ENCODE measurements at places on chromosomes 2 and 18. TPM values are rescaled to one million over a fixed set of nuclear protein-coding genes. Genes with fewer than 3 reads are reported as not detected.

PSMG2 gene
- 68.1 TPM for total RNA-seq

ANKRD30BL gene
- not detected for total RNA-seq

LBX2 gene
- 1.0 TPM for total RNA-seq

DNA sequence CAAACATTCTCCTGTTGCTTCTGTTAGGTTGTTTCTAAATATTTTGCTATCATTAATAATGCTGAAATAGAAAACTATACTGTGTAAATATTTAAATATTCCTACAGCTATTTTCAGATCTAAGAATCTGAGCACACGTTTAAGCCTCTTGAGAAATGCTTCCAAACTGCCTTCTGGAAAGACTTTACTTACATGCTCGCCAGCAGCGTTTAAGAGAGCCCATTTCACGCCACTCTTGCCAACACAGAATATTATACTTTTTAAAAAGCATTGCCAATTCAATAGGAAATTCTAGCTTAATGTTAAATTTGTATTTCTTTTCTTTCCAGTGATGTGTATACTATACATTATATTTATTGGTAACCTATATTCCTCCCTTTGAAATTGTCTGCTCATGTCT lies 92.0 kb downstream of the TMEM163 start:
- no peaks in the 10 kb centered on the region for H3K36me3 ChIP-seq
- no peak overlapping the region for H3K4me3 ChIP-seq

- DNase-seq, result no peak
- no peak overlapping the region for H3K4me3 ChIP-seq
- H3K36me3 ChIP-seq, result no peaks in the 10 kb centered on the region
- peaks cover 9% of the 10 kb centered on the region for H3K27me3 ChIP-seq
- no peak overlapping the region for H3K27ac ChIP-seq
Observed at GRCh38 chr2:70583091-70583490, 29.5 kb upstream of the TGFA start.

- no peak overlapping the region for H3K27ac ChIP-seq
- H3K36me3 ChIP-seq, result no peaks in the 10 kb centered on the region
- peaks cover 8% of the 10 kb centered on the region for H3K4me1 ChIP-seq
- H3K27me3 ChIP-seq, result no peaks in the 10 kb centered on the region
- no peak for DNase-seq
- H3K4me3 ChIP-seq, result no peak overlapping the region
Observed at GRCh38 chr2:68925295-68925896, 27.3 kb downstream of the GKN2 start.

DNA sequence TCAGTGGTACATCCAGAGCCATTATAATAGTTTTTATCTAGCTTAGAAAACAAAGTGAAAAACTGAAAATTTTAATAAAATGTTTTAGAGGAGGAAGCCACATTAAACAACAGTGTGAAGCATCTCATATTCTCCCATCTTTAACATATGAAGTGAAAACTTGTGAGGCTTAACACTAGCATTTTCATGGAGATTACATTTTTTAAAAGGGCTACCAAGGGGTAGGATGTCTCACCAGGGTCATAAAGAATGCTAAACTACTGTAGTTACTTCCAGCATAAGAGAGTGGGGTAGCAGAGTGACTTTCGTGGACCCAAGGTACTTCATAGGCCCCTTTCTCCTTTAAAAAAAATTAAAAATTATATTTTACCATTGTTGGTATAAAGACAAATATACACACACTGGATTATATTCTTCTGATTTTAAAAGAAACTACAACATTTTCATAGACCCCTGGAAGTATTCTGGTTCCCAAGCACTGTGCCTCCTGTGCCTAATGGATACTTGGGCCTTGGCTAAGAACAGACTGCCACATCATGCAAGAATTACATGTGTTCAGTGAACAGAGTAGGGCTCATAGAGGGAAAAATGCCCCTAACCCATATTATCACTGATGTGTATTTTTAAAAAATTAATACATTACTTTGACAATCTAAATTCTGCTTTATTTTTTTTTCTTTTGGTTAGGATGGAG lies 148.4 kb downstream of the SLC39A10 start:
- peaks cover 39% of the 10 kb centered on the region for H3K27me3 ChIP-seq
- no peaks in the 10 kb centered on the region for H3K4me1 ChIP-seq
- DNase-seq, result no peak
- H3K27ac ChIP-seq, result no peak overlapping the region
- no peaks in the 10 kb centered on the region for H3K36me3 ChIP-seq
- H3K4me3 ChIP-seq, result no peak overlapping the region

DNA sequence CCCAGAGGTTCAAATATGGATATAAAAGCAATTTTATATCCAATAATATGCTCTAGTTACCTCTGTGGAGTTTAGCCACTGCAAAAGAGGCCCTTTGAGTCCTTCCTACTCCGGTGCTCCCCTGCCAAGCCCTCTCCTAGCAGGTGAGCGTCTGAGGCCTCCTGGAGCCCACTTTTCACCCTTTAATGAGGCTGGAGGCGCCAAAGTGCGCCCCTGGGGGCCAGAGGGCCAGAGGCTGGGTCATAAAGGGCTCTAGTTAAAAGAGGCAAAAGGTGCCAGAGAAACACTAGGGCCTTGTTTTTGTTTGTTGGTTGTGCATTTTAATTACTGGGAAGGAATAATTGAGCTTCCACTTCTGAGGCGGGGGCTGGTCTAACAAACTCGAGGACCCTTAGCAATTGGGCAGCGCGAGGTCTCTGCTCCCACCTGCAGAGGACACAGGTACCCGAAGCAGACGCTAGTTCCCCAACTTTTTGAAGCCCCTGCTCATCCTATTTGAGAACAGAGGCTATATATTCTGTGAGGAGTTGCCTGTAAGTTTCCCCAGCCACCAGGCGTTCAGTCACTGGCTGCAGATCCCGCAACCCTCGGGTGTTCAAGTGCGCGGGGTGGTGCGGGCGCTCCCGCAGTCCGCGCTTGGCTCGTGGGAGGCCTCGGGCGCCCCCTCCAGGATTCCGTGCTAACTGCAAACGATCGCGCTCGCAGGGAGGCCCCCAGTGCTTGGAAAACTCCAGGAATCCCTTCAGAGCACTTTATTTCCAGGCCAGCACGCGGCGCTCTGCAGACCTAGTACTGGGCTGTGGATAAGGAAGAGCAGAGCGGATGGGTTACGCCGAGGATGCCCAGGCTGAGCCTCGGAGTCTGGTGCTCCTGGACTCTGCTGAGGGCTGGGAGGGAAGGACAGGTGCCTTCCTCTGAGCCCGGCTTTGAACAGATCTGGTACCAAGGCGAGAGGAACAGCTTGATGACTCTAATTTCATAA lies 14.1 kb downstream of the MSGN1 start:
- no peak overlapping the region for H3K4me3 ChIP-seq
- no peak overlapping the region for H3K27ac ChIP-seq
- H3K36me3 ChIP-seq, result no peaks in the 10 kb centered on the region
- H3K27me3 ChIP-seq, result peaks cover 46% of the 10 kb centered on the region

GRCh38 chr2:46008091-46008870 lies 288.9 kb upstream of the EPAS1 start:
- no peak overlapping the region for H3K27ac ChIP-seq
- H3K4me3 ChIP-seq, result no peak overlapping the region
- H3K4me1 ChIP-seq, result peaks cover 6% of the 10 kb centered on the region
- H3K36me3 ChIP-seq, result peaks cover 14% of the 10 kb centered on the region
- no peaks in the 10 kb centered on the region for H3K27me3 ChIP-seq

- H3K36me3 ChIP-seq, result no peaks in the 10 kb centered on the region
- no peak overlapping the region for H3K27ac ChIP-seq
- no peak for DNase-seq
- H3K4me1 ChIP-seq, result peaks cover 15% of the 10 kb centered on the region
- peaks cover 10% of the 10 kb centered on the region for H3K27me3 ChIP-seq
Observed at GRCh38 chr2:62302631-62303435, 106.9 kb downstream of the B3GNT2 start.

GRCh38 chr18:79866889-79867574 lies 69.3 kb downstream of the KCNG2 start:
- no peaks in the 10 kb centered on the region for H3K4me1 ChIP-seq
- peak; percentile 71 for DNase-seq
- H3K27ac ChIP-seq, result no peak overlapping the region
- H3K36me3 ChIP-seq, result no peaks in the 10 kb centered on the region

- DNase-seq, result no peak
- no peak overlapping the region for H3K27ac ChIP-seq
- H3K36me3 ChIP-seq, result peaks cover 2% of the 10 kb centered on the region
- no peaks in the 10 kb centered on the region for H3K27me3 ChIP-seq
- no peak overlapping the region for H3K4me3 ChIP-seq
Observed at GRCh38 chr18:56926734-56927133, 220.2 kb upstream of the BOD1L2 start.

- peaks cover 40% of the 10 kb centered on the region for H3K27me3 ChIP-seq
- H3K4me1 ChIP-seq, result peaks cover 3% of the 10 kb centered on the region
- DNase-seq, result no peak
- no peak overlapping the region for H3K27ac ChIP-seq
Observed at GRCh38 chr2:19369341-19369955, 11.0 kb upstream of the OSR1 start.

GRCh38 chr2:8836971-8837794 lies at the start of gene KIDINS220:
TSS of gene KIDINS220 (minus strand) at chr2:8837613. CDS start at chr2:8827093, 10,520 bp downstream.
- no peaks in the 10 kb centered on the region for H3K27me3 ChIP-seq
- DNase-seq, result peak; percentile 95
- H3K4me3 ChIP-seq, result peak within 1 kb of the TSS; percentile 100
- peaks cover 26% of the 10 kb centered on the region for H3K4me1 ChIP-seq
- H3K36me3 ChIP-seq, result no peaks in the 10 kb centered on the region

DNA sequence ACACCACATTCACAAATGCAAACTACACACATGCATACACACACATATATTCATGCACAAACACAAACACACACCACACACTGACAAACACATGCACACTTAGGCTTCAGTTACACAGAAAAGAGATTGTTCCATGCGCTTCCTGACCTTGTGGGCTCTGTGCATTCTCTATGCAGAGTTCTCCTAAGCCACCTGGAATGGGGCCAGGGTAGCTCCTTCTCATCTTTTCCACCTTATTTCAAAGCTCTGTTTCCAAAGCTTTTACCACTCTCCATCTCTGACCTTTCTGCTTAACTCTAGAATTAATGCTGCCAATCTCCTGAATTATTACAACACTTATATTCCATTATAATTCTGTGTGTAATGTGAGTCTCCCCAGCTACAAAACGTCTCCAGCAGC lies 522.3 kb upstream of the MYT1L start:
- no peak overlapping the region for H3K4me3 ChIP-seq
- no peak overlapping the region for H3K27ac ChIP-seq
- DNase-seq, result no peak

GRCh38 chr2:199335502-199335901 lies 122.2 kb downstream of the SATB2 start:
- H3K36me3 ChIP-seq, result no peaks in the 10 kb centered on the region
- H3K27me3 ChIP-seq, result no peaks in the 10 kb centered on the region
- DNase-seq, result no peak
- no peak overlapping the region for H3K4me3 ChIP-seq
- H3K4me1 ChIP-seq, result no peaks in the 10 kb centered on the region

- H3K27me3 ChIP-seq, result no peaks in the 10 kb centered on the region
- no peak overlapping the region for H3K4me3 ChIP-seq
- DNase-seq, result no peak
- peaks cover 2% of the 10 kb centered on the region for H3K4me1 ChIP-seq
Observed at GRCh38 chr2:189866296-189866695, 82.0 kb downstream of the PMS1 start.

DNA sequence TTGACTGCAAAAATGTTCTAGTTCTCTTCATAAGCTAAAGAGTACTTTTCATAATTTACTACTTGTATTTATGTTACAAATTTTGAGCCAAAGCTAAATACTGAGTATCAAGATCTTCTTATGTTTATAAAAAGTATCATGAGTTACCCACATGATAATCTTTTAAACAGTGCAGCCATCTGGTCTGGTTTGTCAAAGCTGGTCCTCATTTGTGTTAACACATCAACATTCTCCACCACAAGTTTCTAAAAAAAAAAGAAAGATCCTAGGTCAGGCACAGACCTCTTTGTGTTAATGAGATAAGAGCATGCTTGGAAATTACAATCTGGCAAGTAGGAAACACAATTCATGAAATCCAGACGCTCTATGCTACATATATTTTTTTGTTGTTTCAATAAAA lies 75.5 kb upstream of the FRZB start:
- DNase-seq, result no peak
- H3K27me3 ChIP-seq, result no peaks in the 10 kb centered on the region
- H3K36me3 ChIP-seq, result peaks cover 63% of the 10 kb centered on the region
- H3K4me1 ChIP-seq, result peaks cover 12% of the 10 kb centered on the region
- H3K4me3 ChIP-seq, result no peak overlapping the region

Measured in osteocyte (in vitro differentiated cells).